ENCODE measurements at places on chromosomes 7 and 10.

GRCh38 chr7:543501-544337 lies 24.1 kb upstream of the PDGFA start:
- DNase-seq = no peak

GRCh38 chr7:78863281-78863680 lies 590.2 kb downstream of the MAGI2 start:
- no peak for DNase-seq

DNA sequence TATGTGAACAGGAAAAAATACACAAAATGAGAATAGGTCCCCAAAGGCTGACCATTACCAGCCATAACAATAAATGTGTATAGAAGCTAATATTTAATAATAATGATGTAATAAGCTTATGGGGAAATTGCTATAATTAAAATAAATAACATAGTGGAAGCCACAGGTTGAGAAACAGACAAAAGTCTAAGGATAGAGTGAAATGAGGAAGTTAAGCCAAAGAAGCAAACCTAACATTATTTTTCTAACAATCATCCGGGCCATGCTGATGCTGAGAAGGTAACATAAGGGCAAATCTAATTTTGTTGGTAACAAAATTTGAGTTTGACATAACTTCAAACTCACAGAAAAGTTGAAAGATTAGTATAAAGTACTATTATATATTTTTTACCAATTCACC lies 115.9 kb downstream of the MICU1 start:
- no peak for DNase-seq

- DNase-seq = no peak
These were observed 28.8 kb downstream of the XPNPEP1 start for GRCh38 chr10:109894516-109894915.

GRCh38 chr10:103691723-103692435 lies 163.5 kb downstream of the SH3PXD2A start:
- DNase-seq = no peak

DNA sequence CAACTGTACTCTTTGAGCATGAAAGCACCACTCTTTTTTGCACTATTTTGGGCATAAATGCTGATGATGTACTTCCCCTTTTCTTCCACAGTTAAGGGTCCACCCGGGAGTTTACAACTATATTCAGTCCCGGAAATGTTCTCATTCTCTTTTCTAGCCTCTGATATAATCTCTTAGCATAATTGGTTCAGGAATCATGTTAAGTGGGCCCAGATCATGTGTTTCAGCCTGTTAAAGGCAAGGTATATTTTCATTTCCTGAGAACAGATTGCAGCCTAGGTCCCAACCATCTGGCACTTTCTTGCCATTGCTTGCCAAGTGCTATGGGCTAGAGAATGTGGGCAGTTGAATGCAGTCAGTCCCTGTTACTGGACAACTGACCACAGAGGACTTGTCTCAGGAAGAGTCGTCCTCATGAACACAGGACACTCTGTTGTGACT lies 111.4 kb upstream of the GLCCI1 start:
- DNase-seq = no peak

DNA sequence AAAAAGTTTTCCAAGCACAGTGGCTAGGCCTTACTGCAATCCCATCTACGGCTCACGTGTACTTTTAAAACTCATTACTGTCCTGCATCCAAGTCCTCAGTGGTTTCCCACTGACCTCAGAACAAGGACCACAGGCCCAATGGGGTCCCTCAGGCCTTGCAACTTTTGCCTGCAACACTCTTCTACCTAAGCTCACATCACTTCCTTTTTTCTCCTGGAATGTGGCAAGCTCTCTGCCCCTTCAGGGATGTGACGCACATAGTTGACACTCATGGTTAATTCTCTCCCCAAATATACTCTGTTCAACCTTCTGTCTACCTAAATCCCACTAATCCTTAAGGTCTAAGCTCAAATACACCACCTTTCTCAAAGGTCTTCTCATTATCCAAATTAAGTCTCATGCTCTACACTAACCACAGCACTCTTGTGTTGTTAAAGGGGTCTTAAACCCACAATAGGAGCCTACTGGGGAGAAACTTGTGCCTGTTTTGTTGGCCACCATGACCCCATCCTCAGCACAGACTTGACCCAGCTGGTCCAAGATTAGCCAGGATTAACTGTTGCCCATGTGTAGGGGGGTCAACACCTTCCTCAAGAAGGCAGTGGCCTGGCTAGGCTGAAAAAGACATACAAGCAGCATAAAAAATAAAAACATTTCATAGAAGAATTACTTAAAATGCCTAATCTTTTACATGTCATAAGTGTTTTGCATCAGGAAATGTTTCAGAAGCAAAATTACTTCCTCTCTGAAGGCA lies 15.2 kb downstream of the HNRNPF start:
- no peak for DNase-seq

DNA sequence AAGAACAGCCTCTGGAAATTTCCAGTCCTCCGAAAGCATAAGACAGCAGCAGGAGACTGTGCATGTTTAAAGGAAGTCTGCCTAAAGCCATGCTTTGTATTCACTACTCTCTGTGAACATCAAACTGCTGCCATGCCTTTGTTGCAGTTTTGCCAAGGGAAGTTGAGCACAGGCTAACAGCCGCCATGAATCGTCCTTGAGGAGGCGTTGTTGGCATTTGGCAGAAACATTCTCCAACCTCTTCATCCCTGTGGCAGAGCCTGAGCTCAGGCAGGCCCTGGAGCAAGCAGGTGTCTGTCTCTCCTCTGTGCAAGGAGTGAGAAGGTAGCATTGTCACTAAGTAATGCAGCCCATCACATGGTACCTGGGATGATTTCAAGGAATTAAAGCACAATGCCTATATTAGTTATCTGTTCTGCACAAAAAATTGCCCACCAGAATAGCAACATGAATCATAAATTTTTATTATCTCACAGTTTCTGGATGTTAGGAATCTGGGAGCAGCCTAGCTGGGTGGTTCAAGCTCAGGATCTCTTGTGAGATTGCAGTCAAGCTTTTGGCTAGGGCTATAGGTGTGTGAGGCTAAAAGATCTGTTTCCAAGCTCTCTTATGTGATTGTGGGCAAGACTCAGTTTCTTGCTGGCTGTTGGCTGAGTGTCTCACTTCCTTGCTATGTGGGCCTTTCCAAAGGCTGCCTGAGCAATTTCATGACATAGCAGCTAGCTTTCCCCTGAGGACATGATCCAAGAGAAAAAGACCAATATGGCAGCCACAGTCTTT lies 46.5 kb upstream of the KIAA1217 start:
- DNase-seq = no peak

- DNase-seq = no peak
These were observed 55.8 kb downstream of the ALOX5 start for GRCh38 chr10:45429790-45430189.

DNA sequence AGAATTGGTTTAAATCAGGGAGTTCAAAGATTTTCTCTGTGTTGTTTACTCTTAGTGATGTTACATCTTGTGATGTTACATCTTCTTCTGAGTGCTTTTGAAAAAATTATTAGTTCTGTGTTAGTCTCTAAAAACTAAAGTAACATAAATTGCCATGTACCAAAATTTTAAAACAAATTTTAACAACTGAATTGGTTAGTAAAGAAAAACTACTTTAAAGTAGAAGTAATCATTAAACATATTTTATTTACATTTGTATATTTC lies 5.2 kb upstream of the IGF2BP3 start:
- no peak for DNase-seq

DNA sequence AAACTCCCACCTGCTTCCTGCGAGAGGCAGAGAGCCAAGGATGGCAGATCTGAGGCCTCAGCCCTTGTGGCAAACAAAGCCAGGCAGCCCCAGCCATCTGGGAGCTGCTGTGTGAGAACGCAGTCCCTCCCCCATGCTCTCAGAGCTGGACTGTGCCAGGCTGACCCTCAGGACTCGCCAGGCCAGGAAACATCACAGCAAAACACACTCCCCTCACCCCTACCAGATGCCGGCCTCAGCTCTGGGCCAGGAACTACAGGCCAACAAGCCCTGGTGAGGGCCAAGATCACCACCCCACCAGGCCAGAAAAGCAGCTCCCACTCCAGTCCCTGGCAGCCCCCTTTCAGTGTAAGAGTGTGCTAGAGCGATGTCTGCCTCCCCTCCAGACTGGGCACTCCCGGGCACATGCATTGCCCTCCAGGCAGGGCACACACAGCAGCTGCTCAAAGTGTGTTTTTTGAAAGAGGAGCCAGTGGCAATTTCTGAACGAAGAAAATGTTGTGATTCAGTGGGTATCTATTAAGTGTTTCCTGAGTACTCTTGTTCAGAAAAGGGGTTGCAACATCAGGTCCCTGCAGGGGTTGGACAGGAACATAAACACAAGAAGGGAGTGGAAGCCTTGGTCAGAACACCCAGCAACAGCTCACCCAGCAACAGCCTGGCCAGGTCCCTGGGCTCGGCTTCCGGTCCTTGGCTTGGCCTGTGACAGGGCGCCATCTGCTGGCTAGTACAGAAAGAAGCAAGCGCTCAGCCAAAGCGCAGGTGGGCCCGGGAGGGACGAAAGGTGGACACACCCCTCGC lies 18.3 kb downstream of the LRRC20 start:
- DNase-seq = peak; percentile 37

All from activated gamma-delta T cell (primary cell).